ENCODE measurements at places on chromosomes 11 and 22.

- DNase-seq: no peak
Observed at GRCh38 chr11:120222916-120223315, 12.1 kb downstream of the OAF start.

DNA sequence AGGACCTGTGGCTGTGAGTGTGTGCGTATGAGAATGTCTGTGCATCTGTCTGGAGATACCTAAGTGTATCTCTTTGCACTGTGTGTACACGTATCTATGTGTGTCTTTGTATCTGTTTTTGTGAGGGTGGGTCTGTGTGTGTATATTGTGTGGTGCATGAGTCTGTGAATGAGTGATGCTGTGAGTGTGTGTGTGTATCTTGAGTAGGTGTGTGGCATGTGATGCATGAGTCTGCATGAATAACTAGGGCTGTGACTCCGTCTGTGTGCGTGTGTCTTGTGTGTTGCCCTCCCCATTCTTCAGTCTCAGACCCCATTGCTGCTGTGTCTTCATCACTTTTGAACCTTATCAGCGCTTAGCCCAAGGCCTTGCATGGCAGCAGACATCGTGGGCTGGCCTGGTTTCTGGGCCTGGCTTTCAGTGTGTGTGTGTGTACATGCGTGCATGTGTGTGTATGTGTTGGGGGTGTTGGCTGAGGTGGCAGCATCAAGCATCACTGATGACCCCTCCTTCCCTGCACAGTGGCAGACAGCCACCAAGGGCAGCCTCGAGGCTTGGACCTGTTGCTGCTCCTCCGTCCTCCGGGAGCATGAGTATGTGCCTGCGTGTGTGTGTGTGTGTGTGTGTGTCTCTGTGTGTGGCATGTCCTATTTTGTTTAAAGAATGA is 1.4 kb downstream of the SGSM1 start:
- DNase-seq: no peak

GRCh38 chr22:45966320-45966894 is 10.6 kb downstream of the WNT7B start:
- DNase-seq: no peak

- DNase-seq: no peak
Observed at GRCh38 chr11:84522331-84522730, 1104.8 kb downstream of the DLG2 start.

DNA sequence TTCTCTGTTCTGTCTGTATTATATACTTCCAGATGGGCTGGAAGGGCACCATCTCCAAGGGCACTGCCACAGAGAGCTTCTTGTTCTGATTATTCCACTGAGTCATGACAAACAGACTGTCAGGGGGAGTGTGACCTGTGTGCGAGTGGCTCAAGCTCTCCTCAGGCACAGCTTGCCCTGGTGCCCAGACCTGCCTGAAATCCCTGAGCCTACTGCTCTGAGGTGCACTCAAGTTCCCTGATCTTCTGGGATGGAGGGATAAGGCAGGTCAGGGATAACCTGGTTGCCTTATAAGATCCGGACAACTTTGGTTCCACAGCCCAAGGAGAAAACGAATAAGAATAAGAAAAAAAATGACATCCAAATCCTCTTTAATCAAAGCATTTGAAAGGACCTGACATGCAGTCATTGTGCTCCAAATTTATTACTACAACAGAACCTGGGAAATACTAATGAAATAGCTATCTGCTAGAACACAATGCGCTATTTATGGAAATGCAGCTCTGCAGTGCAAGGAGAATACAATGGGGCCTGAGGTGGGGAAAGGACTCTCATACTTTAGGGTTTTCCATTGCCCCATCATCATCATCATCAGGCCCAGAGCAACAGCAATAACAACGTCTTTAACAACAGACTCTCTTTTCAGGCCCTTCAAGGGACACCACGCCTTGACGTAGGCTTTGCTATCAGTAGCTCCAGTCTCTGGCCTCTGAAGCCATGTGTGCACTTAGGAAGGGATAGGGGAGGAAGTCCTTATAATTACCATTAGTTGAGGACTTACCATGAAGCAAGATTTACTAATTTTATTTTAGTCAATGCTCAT is 217.1 kb upstream of the KIRREL3 start:
- DNase-seq: no peak

- DNase-seq: no peak
Observed at GRCh38 chr11:78727816-78728215, 153.2 kb upstream of the NARS2 start.

DNA sequence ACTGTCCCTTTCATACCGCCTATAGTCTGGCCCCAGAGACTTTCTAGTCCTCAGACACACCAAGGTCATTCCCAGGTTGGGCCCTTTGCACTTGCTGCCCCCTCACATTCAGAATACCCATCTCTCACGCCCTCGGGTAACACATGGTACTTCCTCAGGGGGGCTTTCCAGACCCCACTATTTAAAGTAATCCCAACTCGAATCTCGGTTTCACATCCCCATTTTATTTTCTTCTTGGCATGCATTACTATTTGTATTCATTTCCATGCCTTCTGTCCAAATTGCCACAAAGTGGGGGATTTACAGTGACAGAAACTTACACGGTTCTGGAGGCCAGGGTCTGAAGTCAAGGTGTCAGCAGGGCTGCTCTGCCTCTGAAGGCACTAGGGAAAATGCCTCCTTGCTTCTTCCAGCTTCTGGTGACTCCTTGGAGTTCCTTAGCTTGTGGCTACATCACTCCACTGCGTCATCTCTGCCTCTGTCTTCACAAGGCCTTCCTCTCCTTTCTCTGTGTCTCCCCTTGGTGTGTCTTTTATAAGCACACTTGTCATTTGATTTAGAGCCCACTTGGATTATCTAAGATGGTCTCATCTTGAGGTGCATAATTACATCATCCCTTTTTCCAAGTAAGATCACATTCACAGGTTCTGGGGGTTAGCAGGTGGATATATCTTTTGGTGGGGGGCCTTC is 15.1 kb downstream of the RCN1 start:
- DNase-seq: no peak

- DNase-seq: no peak
Observed at GRCh38 chr22:43892183-43892894, 526 bp upstream of the PNPLA5 start.

DNA sequence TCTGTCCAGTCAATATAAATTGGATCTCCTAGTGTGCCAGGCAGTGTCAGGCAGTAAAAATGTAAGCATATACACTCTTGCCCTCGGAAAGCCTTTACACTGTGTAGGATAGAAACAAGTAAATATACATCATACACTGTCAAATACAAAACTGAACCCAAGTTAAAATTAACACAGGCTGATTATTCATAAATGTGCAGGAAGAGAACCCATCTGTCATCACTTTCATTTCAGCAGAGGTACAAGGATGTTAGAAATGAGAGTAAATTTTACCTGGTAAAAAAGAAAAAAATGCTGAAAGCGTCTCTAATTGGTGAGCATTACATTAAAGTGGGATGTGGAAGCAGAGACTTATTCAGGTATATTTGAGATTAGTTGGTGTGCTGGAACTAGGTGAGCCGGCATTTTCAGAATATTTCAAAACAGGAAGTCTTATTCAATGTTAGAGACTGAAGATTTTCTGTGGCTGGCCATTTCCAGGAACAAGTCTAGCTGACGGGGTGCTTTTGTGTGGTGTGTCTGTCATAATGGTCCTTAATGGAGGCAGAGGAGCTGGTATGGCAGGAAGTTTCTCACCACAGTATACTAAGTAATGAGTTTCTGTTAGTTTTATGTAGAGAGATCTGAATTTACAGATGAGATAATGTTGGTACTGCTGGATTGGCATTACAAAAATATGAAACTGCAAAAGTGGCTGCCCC is 192.6 kb downstream of the CASP12 start:
- DNase-seq: peak; percentile 72

DNA sequence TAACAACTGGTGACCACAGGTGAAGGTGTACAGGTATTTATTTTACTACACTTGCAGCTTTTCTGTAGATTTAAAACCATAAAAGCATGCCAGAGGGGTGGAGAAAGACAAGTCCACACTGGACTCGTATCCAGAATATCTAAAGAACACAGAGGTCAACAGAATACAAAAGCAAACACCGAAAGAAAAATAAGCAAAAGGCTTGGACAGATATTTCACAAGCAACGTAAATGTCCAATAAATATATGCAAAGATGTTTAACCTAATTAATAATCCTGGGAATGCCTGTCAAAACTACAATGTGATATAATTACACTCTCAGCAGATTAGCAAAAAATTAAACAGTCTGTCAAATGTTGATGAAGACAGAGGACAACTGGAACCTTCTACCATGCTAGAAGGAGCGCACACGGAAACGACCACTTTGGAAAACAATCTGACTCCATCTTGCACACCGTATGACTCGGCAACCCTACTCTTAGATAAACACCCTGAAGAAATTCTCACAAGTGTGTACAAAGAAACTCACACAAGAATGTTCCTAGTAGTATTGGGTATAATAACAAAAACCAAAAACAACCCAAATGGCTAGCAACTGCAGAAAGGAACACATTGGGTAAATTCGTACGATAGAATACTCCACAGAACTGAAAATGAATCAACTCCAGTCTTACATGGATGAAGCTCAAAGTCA is 27.2 kb downstream of the GNB1L start:
- no peak for DNase-seq

GRCh38 chr11:126959700-126960099 is 40.9 kb downstream of the KIRREL3 start:
- DNase-seq: no peak

- DNase-seq: no peak
Observed at GRCh38 chr11:102500829-102501228, 29.7 kb downstream of the MMP7 start.

- no peak for DNase-seq
Observed at GRCh38 chr22:49779211-49779610, 48.5 kb downstream of the BRD1 start.

- no peak for DNase-seq
Observed at GRCh38 chr11:112931703-112932102, 29.5 kb upstream of the NCAM1 start.

DNA sequence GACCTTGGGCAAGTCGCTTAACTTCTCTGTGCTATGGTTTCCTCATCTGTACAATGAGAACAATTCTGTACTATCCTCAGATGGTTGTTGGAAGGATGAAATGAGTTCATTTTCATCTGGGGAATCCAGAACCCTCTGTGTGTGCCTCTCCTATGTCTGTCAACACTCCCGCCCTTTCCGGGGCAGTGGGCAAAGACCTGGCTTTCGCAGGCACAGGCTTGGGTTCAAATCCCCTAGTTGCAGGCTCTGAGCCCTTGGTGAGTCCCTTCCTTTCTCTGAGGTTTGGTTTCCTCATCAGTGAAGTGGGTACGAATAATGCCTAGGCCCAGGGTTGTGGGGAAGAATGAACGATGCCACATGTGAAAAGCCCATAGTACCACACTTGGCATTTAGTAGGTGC is 6.0 kb downstream of the PNPLA5 start:
- DNase-seq: no peak

GRCh38 chr11:75475767-75476650 is 43.0 kb upstream of the KLHL35 start:
- DNase-seq: peak; percentile 15

- no peak for DNase-seq
Observed at GRCh38 chr11:122165607-122166371, 49.8 kb upstream of the BLID start.

DNA sequence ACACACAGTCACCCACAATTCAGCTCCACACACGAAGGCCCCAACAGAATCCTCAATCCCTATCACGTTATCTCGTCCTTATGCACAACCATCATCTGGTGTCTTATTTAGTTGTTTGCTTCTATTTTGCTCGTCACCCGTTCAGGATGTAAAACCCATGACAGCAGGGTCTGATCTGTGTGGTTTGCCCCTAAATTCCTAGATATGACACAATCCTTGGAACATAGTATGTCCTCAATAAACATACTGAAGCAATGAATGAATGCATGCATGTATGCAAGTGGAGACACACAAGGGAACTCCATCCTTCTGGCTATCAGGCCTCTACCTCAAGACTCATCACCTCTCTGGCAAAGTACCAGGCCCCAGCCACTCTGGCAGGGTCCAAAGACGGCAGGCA is 20.2 kb downstream of the STARD10 start:
- no peak for DNase-seq

- no peak for DNase-seq
Observed at GRCh38 chr11:37087650-37088572, 489.9 kb upstream of the RAG2 start.

- no peak for DNase-seq
Observed at GRCh38 chr11:104531075-104531474, 367.1 kb upstream of the PDGFD start.

GRCh38 chr11:44136176-44136945 is 40.9 kb downstream of the EXT2 start:
- DNase-seq: no peak

GRCh38 chr22:27795696-27796517 is 5.6 kb downstream of the MN1 start:
- no peak for DNase-seq

DNA sequence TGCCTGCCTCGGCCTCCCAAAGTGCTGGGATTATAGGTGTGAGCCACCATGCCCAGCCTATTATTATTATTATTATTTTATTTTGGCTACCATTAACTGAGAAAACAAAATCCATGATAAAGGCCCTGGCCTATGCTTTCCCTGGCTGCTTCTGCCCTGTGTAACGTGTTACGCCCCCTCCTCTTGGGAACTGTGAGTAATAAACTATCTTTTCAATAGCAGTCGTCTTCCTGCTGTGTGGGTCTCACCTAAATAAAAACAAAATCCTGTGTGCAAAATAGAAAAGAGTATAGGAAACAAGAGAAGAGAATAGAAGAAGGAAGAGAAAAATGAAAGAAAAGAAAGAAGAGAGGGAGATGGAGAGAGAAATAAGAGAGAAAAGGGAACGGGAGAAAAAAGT is 237.0 kb downstream of the MIAT start:
- DNase-seq: no peak

- no peak for DNase-seq
Observed at GRCh38 chr11:134662629-134663360, 250.8 kb upstream of the B3GAT1 start.

DNA sequence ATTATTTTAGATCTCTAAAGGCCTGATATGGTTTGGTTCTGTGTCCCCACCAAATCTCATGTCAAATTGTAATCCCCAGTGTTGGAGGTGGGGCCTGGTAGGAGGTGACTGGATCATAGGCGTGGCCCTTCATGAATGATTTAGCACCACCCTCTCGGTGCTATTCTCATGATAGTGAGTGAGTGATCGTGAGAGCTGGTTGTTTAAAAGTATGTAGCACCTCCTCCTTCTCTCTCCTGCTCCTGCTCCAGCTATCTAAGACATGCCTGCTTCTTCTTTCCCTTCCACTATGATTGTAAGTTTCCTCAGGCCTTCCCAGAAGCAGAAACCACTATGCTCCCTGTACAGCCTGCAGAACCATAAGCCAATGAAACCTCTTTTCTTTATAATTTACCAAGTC is 114.1 kb downstream of the SERGEF start:
- no peak for DNase-seq

GRCh38 chr22:47550524-47551430 is 788.3 kb downstream of the TBC1D22A start:
- DNase-seq: no peak

GRCh38 chr22:48441553-48441850 is 1386.2 kb downstream of the BRD1 start:
- no peak for DNase-seq

DNA sequence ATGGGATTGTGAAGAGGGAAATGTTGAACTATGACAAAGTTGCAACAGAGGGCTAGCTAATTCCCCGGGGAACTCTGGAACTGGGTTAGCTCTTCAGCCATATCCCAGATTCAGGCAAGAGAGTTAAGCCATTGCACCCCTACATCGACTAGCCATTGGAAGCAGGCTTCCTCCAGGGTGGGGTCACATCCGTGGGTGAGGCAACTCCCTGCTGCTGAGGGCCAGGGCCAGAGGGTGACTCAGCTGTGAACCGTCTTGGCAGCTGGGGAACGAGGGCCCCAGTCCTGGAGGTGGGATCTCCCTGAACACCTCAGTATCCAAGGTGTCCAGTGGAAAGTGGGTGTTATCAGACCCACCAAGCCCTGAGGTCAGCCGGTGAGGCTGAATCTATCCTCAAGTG is 41.1 kb downstream of the RPS6KA4 start:
- DNase-seq: no peak
